ENCODE measurements at places on chromosomes 12 and 14. TPM values are rescaled to one million over a fixed set of nuclear protein-coding genes. Genes with fewer than 3 reads are reported as not detected.

PARP11 gene
- polyA plus RNA-seq: 1.8 TPM

DNA sequence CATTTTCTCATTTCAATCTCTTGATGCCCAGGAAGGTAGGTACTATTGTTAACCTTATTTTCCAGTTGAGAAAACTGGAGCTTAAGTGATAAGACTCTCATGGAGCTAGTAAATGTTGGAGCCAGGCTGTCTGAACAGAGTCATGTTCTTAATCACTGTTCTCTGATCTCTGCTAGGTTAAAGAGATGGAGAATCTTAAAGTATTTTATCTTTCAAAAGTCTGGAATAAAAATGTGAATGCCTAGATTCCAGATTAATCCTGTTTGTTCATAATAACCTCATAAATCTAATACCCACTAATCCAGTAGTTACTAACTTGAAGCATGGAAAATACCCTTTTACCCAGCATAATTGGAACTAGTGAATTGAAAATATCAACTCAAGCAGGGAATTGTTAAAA lies 341.0 kb upstream of the RGS6 start:
- no peak overlapping the region for H3K4me3 ChIP-seq
- H3K4me1 ChIP-seq: peaks cover 53% of the 10 kb centered on the region
- no peak for DNase-seq
- H3K27me3 ChIP-seq: no peaks in the 10 kb centered on the region

KLRD1 gene
- polyA plus RNA-seq: not detected

DNA sequence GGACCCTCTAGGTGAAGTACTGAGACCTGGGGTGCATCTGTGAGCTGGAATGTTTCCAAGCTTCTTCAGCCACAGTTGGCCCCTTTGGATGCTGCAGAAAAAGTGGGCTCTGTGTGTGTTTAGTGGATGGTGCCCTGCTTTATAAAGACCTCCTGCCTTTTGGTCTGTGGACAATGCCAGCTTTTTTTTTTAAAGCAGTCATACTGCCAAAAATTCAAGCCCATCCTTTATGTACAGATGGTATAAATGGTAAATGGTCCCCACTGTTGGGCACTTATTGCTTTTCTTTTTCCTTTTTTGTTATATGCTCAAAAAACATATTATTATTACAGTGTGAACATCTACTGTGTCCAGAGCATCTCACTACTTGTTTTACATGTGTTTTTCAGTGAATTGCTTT lies 81.1 kb downstream of the SMOC1 start:
- H3K27ac ChIP-seq: no peak overlapping the region
- no peak for DNase-seq
- H3K27me3 ChIP-seq: no peaks in the 10 kb centered on the region
- H3K36me3 ChIP-seq: no peaks in the 10 kb centered on the region
- H3K4me3 ChIP-seq: no peak overlapping the region

GRCh38 chr14:54117924-54118323 lies 161.3 kb upstream of the BMP4 start:
- no peaks in the 10 kb centered on the region for H3K27me3 ChIP-seq
- no peak for DNase-seq

SYNDIG1L gene
- polyA plus RNA-seq: not detected

- no peak overlapping the region for H3K27ac ChIP-seq
- no peaks in the 10 kb centered on the region for H3K4me1 ChIP-seq
- H3K27me3 ChIP-seq: no peaks in the 10 kb centered on the region
- H3K36me3 ChIP-seq: no peaks in the 10 kb centered on the region
Observed at GRCh38 chr12:78666584-78666983, 198.0 kb upstream of the SYT1 start.

- H3K4me3 ChIP-seq: no peak overlapping the region
- no peaks in the 10 kb centered on the region for H3K4me1 ChIP-seq
- no peaks in the 10 kb centered on the region for H3K36me3 ChIP-seq
- no peak overlapping the region for H3K27ac ChIP-seq
- no peaks in the 10 kb centered on the region for H3K27me3 ChIP-seq
Observed at GRCh38 chr12:97169889-97170567, 263.0 kb downstream of the NEDD1 start.

DNA sequence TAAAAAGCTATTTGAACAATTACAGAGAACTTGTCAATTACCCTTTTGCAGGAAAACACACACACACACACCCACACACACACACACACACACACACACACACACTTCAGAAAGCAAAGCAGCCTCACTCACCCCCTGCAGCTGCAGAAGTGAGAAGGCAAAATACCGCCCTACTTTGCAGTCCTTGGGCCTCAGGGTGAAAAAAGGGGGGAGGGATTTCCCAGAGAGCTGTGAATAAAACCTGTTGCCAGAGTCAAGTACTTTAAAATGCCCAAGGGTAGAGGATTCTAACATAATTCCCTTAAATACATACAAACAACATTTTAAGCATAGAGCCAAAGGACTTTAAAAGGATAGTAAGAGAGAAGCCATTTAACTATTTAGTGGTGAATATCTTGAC lies 285.9 kb downstream of the MDGA2 start:
- no peak overlapping the region for H3K27ac ChIP-seq
- H3K27me3 ChIP-seq: no peaks in the 10 kb centered on the region
- H3K4me1 ChIP-seq: no peaks in the 10 kb centered on the region
- H3K36me3 ChIP-seq: no peaks in the 10 kb centered on the region

BORCS5 gene
- 13.6 TPM for polyA plus RNA-seq

GRCh38 chr14:51202914-51203665 lies 37.0 kb upstream of the TMX1 start:
- H3K4me3 ChIP-seq: no peak overlapping the region
- H3K4me1 ChIP-seq: no peaks in the 10 kb centered on the region
- H3K27me3 ChIP-seq: 0 out of 2 replicates have a peak, but pooled peaks cover 8% of the 10 kb centered on the region
- no peak overlapping the region for H3K27ac ChIP-seq

DNA sequence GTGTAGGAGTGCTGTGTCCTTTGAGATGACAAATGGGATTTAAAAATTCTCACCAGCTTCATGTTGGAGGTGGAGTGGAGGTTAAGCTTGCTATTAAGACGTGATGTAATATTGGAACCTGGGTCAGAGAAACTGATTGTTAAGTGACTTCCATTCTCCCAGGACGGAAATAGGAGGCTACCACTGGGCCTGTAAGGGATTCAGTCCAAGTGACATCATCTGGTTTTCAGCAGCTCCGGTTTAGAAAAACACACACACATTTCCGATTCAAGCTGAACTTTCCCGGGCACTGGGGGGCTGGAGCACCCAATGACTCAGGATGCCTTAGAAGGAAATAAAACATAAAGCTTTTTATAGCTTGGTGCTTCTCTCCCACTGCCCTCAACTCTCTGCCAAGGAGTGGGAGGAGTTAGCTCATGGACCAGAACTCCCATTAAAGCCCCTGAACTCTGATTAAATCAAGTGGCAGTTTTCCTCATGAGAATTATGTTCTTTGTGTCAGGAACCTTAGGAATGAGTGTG lies 12.4 kb downstream of the CALM1 start:
- no peaks in the 10 kb centered on the region for H3K27me3 ChIP-seq
- peaks cover 17% of the 10 kb centered on the region for H3K4me1 ChIP-seq
- no peak for DNase-seq
- peaks cover 33% of the 10 kb centered on the region for H3K36me3 ChIP-seq

- H3K4me3 ChIP-seq: no peak overlapping the region
- H3K27me3 ChIP-seq: no peaks in the 10 kb centered on the region
- no peaks in the 10 kb centered on the region for H3K4me1 ChIP-seq
- no peak for DNase-seq
Observed at GRCh38 chr14:38855513-38855912, 247.5 kb downstream of the SEC23A start.

DNA sequence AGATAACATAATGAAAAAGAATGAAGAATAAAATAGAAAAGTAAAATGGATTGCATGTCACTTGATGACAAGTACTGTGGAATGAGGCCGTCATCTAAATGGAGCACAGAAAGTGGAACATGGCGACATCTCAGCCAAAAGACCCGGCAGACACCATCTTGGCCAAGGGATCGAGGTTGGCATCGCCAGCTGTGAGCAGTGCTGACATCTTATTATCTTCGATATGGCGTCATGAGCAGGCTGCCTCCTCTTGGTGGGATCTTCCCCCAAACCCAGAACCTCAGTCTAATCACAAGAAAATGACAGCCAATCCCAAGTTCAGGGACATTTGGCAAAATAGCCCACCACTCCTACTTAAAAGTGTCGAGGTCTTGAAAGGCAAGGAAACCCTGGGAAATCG lies 15.1 kb downstream of the SERPINA5 start:
- no peak overlapping the region for H3K4me3 ChIP-seq
- DNase-seq: no peak
- H3K4me1 ChIP-seq: no peaks in the 10 kb centered on the region
- H3K36me3 ChIP-seq: no peaks in the 10 kb centered on the region

OR10A7 gene
- not detected for polyA plus RNA-seq

LRR1 gene
- 9.3 TPM for polyA plus RNA-seq

DCAF11 gene
- 34.6 TPM for polyA plus RNA-seq

MYF5 gene
- polyA plus RNA-seq: not detected

Data from SK-N-SH (cell line).